Fibroblast of the aortic adventitia (primary cell): ENCODE measurements at places on chromosomes 12 and 14. TPM values are rescaled to one million over a fixed set of nuclear protein-coding genes. Genes with fewer than 3 reads are reported as not detected.

Gene FERMT2
- 133 and 162 TPM in 2 replicates for total RNA-seq

DNA sequence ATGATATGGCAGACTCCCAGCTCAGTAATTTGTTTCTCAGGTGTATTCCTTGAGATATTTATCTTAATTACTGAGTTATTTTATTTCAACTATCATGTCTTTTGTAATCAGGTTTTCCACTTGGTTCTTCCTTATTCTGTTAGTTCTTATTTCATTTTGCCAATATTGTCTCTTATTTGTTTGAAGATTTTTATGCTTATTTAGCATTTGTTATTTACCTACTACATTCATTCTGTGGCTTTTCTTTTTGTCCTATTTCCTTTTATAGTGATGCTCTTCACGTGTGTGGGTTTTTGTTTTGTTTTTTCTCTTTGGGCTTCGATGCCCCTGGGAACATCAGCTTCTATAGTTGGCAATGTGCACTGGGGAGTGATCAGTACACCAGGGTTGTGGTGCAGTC, 40.5 kb upstream of the CRADD start:
- no peak for DNase-seq

- DNase-seq = no peak
Observed at GRCh38 chr14:102049258-102050025, 37.4 kb downstream of the HSP90AA1 start.

DNA sequence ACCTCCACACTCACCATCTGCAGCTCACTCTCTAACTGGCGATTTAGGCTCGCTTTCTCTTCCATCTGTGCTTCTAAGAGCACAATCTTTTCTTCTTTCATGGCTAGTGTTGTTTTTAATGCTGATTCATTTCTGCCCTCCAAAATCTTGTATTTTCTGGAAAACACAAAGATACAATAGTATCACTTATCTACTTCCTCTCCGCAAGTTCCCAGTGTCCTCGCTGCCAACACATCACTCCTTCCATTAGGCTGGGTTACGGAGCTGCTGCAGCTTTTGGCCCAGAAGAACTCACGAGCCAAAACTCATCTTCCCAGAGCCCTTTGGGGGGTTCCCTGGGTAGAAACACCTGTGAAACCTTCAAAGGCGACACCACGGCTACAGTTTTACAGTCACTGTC, 63.8 kb upstream of the GPR68 start:
- DNase-seq = no peak

Gene HCAR1
- 1.5 and 2.2 TPM in 2 replicates for total RNA-seq

DNA sequence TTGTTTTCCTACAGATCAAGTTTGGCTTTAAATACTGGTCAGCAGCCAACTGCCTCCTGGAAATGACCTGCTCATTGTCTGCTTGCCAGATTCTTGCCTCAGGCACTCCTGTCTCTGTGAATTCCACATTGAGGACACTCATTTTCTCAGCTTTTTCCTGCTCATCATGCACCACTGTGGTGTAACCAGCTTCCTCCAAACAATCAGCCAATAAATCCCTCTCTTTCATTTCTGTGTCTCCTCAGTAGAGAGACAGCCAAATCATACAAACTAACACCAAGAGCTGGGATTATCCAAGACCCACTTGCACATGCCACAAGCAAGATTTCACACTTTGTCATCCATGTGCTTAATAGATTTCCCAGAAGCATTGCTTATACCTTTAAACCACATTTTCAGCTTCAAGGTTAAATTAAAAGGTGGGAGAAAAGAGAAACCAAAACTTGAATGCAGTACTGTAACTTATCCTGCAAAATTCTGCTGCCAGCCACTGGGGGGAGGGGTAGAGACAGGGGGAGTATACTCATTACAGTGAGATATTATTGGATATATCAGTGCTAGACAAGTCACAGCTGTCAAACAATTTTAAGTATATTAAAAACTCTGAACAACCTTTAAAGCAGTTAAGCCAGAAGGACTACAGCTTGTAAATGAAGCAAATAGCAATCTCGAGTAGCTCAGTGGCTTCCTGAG, 105.0 kb downstream of the PPP2R5E start:
- peak; percentile 99 for DNase-seq

Gene TAMALIN
- 7.3 TPM in 2 replicates for total RNA-seq

Gene P2RX7
- 0.18 and 9.1 TPM in 2 replicates for total RNA-seq

- DNase-seq = peak; percentile 23
Observed at GRCh38 chr14:34692348-34692747, 22.0 kb downstream of the CFL2 start.

Gene ERP27
- 0.18 TPM in 1 of 2 replicates, not detected in the other for total RNA-seq

Gene RABGGTA
- total RNA-seq = 21.2 and 26.7 TPM in 2 replicates

DNA sequence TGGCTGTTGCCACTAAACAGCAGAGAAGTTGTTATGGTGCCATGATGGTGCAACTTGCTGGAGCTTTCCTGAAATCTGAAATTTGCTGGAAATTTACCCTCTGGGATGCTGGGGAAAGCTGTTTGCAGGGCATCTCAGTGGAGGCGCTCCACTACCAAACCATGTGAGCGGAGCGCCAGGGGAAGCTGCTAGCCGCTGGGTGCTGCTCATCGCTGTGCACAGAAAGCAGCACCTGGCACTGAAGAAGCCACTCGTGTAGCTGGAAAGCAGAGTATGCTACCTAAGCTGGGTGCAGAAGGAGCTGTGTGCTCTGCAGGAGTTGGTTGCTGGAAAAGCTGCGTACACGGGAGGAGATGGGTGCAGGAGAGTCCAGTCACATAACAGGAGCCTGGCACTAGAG, 53.0 kb downstream of the MSRB3 start:
- DNase-seq = no peak

- no peak for DNase-seq
Observed at GRCh38 chr14:24160499-24160849, 591 bp upstream of the IRF9 start.

DNA sequence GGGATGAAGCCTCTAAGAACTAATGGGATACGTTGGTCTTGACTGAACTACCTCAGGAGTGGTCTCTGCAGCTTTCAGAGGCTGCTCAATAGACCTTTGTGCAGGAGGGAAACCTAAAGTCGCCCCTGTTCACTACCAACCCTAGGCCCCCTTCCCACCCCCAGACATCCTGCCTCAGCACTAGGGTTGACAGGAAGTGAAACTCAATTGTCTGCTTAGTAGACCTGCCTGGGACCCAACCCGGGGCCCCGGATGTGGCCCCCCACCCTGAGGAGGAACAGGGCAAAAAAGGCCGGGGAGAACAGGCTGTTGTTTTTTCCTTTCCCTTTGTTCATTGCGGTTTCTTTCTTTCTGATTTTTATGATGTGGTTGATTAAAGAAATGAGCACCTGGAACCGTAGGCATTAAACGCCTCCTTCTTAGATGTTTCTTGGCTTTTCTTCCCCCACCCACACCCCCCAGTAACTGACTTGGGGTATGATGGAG, 1.6 kb upstream of the DGKA start:
- DNase-seq = no peak

DNA sequence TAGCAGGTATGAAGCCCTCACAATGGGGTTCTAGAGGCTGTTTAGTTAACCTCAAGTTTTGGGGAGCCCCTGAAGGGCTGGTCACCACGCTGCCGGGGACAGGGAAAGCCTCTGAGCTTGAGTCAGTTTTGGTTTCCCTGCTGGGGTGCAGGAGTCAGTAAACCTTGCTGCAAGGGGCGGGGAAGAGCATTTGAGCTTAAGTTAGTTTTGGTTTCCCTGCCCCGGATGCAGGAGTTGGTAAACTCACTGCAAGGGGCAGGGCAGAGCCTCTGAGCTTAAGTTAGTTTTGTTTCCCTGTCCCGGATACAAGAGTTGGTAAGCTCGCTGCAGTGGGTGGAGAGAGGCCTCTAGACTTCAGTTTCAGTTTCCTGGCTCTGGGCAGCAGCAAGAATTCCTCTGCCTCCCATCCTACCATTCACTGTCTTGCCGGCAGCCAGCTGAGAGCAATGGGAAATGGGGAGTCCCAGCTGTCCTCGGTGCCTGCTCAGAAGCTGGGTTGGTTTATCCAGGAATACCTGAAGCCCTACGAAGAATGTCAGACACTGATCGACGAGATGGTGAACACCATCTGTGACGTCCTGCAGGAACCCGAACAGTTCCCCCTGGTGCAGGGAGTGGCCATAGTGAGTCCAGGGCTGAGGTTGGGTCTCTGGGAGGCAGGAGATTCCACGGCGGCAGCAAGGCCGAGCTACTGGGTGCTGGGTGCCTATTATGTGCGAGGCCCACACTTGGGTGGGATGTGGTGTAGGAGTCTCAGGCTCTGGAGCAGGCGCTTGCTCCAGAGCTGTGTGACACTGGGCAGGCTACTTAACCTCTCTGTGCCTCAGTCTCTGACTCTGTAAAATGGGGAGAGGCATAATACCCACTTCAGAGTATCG, at the start of gene OAS2:
OAS2 (plus strand) TSS at position 357 of the 878 bp plus-strand sequence; CDS start at position 447, 90 bp downstream.
- peak; percentile 83 for DNase-seq

Gene ALDH6A1
- 23.4 and 27.0 TPM in 2 replicates for total RNA-seq

Gene FAM186B
- 0.45 and 2.7 TPM in 2 replicates for total RNA-seq

Gene CELA1
- total RNA-seq = 0.25 TPM in 1 of 2 replicates, not detected in the other

DNA sequence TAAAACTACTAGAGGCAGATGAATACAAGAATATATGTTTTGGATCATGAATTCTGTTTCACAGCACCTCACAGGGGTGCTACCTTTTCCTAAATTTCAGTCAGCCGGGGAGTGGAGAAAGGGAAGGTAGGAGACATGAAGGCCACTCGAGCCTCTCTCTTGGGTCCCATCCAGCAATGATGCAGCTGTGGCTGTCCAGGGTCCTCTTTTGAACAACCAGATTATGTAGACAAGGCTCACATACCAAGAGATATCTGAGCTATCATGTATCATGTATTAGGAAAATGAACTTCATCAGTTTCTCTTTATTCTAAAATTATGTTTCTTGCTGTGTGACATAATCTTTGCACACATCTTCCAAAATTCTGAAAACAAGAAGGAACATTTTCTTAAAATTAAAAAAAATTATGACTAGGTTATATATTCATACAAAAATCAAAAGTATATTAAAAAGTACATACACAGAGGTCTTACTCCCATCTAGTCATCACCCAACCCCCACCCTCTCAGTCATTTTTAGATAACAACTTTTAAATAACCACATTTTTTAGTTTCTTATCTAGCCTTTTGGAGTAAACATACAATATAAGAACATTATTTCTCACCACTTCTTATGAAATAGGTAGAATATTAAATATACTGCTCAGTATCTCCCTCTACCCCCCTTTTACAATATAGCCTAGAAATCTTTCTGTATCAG, 88.7 kb downstream of the ACADS start:
- no peak for DNase-seq

- DNase-seq = peak; percentile 53
Observed at GRCh38 chr12:92769124-92769901, 66.5 kb downstream of the PLEKHG7 start.

Gene TSPAN8
- total RNA-seq = 7.1 and 15.5 TPM in 2 replicates

DNA sequence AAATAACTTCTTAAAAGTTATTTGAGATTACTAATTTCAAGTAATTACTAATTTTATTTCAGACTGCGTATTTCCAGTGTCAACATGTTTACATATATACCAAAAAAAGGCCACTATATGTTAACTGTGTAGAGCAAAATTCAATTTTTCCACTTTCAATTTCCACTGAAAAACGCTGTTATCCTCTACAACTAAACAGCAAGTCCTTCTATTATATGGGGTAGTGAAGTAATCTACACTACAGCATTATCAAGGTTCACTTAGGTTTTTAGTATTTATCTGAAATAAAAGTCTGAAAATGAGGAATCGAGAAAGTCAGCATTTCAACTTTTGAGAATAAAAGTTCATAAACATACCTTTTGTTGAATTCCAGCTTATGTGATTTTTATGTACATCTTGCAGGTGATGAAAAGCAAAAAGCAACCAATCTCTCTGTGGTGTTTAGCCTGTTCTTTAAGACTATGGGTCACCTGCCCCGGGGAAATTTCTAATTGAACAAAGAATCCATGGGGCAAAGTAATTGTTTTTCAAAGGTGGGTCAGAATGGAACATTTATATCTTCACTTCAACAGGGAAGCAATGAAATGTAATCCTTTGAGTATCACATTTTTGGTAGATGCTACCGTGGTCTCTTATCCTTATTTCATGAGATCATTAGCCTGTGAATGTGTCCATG, 3.3 kb downstream of the BTG1 start:
- no peak for DNase-seq

Gene FOXA1
- not detected in 2 replicates for total RNA-seq

Gene BRI3BP
- total RNA-seq = 1.6 and 6.1 TPM in 2 replicates

DNA sequence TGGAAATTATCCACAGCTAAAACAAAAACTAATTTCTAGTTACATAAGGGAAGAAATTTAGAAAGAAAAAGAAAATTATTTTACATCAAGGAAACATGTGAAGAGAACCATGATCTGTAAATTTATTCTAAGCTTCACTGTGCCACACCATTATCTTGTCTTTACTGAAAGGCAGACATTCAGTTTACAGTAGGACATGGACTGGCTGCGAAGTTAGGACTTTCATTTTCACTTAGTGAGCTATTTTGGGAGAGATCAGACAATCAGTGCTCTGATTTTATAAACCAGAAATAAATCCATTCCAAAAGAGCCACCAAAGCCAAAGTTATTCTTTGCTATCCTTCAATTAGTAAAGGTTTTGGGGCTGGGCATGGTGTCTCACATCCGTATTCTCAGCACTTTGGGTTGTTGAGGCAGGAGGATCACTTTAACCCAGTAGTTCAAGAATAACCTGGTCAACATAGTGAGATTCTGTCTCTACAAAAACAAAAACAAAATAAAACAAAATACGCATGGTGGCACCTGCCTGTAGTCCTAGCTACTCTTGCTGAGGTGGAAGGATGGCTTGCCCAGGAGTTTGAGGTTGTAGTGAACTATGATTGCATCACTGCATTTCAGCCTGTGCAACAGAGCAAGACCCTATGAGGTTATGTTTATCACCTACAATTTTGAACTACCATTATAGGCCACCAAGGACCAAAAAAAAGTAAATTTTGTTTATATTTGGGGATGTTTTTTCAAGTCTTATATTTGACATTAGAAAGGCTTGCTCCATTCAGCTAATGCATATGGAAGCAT, 1084.8 kb upstream of the ATXN7L3B start:
- no peak for DNase-seq

Gene PTPN21
- 10.3 and 16.2 TPM in 2 replicates for total RNA-seq

Gene ACOT4
- 0.72 TPM in 1 of 2 replicates, not detected in the other for total RNA-seq

DNA sequence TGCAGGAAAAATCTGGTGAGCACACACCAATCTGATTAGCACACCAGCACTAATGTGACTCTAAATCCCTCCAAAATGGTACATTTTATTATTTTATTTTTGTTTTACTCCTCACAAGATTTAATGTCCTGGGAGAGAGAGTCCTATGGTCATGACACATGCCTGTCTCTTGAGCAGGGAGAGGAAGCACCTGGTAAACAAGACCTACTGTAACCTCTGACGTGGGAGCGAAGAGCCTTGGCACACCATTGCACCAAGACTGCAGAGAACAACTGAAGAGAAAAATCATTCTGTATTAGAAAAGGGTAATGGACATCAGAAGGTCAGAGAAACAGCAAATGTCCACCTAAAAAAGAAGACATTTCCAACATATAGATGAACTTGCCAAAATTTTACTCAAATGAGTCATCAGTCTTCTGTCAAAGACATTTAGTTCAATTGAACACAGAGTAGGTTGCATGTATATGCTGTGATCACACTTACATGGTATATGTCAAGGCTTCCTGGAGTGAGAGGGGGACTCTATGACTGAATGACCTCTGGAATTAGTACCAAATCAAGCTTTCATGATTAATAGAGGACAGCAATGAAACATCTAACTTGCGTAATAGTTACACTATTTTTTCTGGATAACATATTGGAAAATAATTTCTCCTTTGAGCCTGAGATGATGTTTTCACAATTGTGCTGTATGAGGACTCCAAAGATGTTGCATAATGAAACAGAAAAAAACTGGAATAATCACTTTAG, 186.9 kb upstream of the FLRT2 start:
- DNase-seq = peak; percentile 73

GRCh38 chr14:96038920-96039632, at the start of gene C14orf132:
Gene C14orf132, plus strand, starts transcription at chr14:96039362. Its CDS starts 139 bp downstream, at chr14:96039501.
- peak; percentile 51 for DNase-seq
